GM13977 (cell line): ENCODE measurements at places on chromosomes 1 and 21.

- DNase-seq, result no peak
Measured at GRCh38 chr1:227900571-227901051, 47.1 kb downstream of the WNT9A start.

DNA sequence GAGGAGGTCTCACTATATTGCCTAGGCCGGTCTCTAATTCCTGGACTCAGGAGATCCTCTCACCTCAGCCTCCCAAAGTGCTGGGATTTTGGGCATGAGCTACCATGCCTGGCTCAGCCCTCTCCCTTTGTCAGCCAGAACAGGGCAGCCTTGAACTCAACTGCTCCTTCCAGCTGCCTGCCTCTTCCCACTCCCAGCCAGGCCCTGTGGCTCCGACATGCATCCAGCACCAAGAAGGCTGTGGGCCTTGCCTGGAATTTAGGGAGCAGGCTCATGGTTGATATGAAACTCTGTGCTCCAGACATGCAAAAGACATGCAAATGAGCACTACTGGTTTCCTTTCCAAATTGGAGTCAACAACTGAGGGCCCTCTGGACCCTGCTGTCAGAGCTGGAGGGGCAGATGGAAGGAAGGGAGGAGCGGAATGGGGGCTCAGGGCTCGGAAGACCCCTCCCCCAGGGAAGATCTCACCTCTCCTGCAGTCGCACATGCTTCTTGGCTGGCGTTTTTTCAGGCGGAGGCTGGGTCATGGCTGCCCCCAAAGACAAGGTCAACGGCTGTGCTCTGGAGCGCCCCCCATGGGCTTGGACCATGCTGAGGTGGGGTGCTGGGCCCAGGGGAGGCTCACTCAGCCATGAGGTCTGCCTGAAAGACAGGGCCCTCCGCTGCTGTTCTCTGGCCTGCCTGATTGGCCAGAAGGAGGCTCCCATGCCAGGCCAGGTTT lies 1.4 kb downstream of the PTPN7 start:
- no peak for DNase-seq

DNA sequence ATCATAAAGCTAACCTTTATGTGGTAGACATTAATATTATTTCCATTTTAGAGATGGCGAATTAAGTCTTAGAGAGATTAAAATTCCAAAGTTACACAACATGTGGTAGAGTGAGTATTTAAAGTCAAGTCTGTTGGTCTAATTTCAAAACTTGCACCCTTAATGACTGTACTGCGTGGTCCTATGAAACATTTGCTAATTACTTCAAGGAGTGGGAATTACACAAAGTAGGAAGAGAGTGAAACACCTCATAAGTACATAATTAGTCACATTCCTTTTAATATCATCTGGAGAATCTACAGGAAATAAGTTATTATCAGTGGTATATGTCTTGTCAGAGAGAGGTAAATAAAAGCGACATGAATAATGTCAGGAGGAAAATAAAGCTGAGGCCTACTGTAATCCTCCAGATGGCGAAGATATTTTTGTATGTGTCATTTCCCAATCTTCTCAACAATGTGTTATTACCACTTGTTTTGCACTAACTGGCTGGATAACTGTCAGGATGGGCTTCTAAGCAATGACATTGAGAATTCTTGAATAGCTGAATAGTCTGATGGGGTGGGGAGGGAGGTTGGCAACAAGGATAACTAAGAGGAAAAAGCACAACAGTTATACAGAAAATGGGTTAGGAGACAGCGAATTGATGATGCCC lies 95.5 kb downstream of the TNFSF18 start:
- DNase-seq, result no peak

DNA sequence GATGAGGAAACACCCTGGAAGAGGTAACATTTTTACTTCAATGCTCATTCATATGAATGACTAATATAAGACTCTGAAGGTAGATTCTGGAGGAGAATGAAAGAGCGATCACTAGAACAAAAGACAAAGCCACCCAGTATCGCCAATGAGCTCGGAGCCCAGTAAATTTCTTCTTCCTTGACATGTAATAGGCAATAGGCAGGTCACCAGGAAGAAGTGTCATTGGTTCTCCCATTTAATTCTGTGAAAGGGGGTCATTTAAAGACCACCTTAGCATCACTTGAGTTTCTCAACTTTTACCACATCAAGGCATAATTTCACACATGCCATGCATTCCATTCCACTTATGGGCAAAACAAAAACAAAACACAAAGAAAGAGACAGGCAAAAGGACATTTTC lies 7.9 kb downstream of the TNFSF18 start:
- DNase-seq, result no peak

DNA sequence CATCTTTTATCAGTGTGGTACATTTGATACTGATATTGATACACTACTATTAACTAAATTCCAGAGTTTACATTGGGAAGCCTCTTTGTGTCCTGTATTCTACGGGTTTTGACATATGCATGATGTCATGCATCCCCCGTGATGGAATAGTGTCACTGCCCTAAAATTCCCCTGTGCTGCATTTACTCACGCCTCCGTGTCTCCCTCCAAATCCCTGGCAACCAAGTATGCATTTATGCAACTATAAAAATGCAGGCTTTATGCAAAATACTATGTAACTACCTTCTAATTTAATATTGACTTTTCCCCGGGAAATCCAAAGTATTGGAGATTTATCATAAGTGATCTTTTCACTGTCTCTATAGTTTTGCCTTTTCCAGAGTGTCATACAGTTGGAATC lies 453.7 kb upstream of the RUNX1 start:
- no peak for DNase-seq

DNA sequence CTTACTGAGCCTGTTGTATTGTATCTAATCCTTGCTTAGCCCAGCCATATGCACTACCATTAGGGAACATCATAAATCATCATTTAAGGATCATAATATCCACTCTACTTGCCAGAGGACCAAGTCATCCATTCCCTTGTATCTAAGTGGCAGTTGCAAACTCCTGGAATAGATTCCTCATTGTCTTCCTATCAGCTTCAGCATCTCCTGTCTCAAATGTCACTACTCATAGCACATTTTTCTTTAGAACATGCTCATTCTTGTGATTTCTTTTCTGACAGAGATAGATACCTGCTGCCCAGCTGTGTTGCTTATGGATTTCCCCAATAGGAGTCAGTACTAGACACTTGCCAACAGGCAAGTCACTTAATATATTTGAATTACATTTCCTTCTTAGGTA lies 84.3 kb downstream of the OLFML3 start:
- DNase-seq, result no peak

- no peak for DNase-seq
Measured at GRCh38 chr1:117638759-117639158, 32.9 kb downstream of the TENT5C start.
